Smooth muscle cell of the coronary artery (primary cell): ENCODE measurements at places on chromosomes 12 and 14. TPM values are rescaled to one million over a fixed set of nuclear protein-coding genes. Genes with fewer than 3 reads are reported as not detected.

The C14orf180 gene
- not detected in 2 replicates for total RNA-seq

The RNF212B gene
- total RNA-seq = not detected in 2 replicates

The SLCO1C1 gene
- total RNA-seq = 0.75 TPM in 1 of 2 replicates, not detected in the other

The DPPA3 gene
- not detected in 2 replicates for total RNA-seq

The GCN1 gene
- total RNA-seq = 66.8 and 102 TPM in 2 replicates
